ENCODE measurements at places on chromosomes 12 and 14.
A peak's percentile ranks its signal among the peaks of the same experiment; 100 is the strongest.

GRCh38 chr14:98612434-98613200 lies 659.4 kb downstream of the BCL11B start:
- no peak for DNase-seq

DNA sequence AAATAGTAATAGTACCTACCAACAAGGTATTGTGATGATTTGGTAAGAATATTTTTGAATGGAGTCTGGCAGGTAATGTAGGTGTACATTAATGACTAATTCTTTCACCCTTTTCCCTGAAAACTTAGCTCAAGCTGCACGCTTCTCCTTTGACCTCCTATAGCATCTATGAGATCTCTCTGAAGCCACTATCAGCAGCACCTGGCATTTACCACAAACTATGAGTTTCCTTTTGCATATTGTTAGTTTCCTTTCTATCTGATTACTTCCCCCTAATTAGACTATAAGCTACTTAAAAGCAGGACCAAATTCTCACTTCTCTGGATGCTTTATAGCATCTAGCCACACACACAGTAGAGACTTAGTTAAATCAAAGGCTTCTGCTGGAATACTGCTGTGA lies 48.1 kb downstream of the SLC8A3 start:
- no peak for DNase-seq

DNA sequence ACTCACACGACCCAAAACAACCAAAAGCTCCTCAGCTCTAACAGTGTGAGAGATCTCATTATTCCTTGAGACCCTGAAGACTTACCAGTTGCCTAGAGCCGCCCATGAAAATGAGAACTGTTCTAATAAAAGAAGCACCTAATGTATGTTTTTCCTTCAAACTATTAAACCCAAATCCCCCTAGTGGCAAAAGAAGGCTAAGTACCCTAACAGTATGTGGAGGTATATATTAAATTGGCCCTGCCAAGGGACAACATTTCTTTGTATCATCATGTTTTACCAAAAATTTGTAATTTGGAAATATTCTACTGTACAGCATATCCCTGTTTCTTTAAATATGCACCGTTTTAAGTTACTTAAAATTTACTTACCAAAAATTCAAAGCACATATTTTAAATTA lies 38.0 kb upstream of the PPFIA2 start:
- peak; percentile 3 for DNase-seq

DNA sequence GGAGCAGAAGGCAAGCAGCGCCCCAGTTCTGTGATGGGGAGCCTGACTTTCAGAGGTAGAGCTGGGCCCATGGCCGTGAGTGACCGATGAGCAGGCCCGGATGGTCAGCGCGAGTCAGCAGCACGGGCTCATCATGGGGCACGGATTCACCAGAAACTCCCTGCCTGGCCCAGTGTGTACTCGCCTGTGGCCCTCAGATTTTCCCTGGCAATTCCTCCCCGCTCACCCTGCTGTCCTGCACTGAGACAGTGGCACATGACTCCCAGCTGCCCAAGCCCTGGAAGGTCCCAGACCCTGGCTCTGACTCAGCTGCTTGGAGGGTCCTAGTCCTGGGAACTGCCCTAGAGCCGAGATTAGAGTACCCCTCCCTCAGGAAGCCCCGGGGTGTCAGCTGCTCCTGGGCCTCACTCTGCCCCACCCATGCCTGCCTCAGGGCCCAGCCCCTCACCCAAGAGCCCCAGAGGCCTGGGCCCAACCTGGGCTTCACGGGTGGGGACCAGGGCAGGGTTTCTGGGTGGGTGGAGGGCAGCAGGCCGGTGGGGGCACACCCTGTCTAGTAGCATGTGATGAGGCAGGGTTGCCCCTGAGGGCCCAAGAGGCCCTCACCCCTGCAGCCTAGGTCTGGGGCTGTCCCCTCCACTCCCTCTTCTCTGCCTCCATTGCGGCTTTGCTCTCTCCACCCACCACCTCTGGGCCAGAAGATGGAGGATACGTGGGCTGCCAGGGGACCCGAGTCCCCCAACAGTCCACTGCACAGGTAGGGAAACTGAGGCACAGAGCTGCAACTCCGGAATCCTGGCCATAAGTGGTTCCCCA lies 8.4 kb downstream of the TRMT61A start:
- no peak for DNase-seq

DNA sequence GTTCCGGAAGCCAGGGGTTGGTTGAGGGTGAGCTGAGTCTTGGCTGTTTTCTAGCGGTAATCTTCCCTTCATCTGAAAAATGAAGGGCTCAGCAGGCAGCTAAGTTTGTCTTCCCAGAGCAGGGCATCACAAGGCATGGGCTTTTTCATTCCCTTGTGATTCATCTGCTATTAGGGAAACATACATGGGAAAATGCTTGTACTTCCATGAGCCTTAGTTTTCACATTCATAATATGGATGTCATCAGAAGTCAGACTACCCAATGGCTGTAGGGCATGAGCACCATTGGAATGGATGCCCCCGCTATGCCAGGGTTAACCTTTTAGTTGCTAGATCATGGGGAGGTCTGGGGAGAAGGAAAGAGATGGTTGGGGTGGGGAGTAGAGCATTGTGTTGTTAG lies 18.7 kb downstream of the HELB start:
- no peak for DNase-seq

GRCh38 chr14:57066887-57067513 lies 201.7 kb downstream of the EXOC5 start:
- peak; percentile 4 for DNase-seq

- no peak for DNase-seq
These were observed 45.4 kb downstream of the ATG14 start for GRCh38 chr14:55366271-55366670.

- DNase-seq = no peak
These were observed 183.3 kb downstream of the EFCAB11 start for GRCh38 chr14:89771251-89771650.

DNA sequence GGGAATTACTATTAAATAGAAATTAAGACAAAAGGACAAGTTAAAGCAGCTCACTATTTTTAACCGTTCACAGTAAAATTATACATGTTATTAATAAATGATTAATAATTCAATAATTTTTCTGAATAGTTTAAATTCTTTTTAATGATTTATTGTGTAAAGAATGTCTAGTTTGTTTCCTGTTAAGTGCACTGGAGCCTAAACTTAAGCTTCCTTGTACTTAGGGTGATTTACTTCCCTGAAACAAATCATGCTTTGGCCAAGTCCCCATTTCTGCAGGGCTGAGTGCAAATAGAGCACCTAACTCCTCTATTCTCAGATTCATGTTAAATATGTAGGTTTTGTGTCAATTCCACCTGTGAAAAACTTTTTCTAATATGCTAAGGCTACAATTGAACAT lies 188.9 kb upstream of the PDZRN4 start:
- DNase-seq = no peak
